ENCODE measurements at places on chromosomes 5 and 9. TPM values are rescaled to one million over a fixed set of nuclear protein-coding genes. Genes with fewer than 3 reads are reported as not detected.

The TSSK1B gene
- total RNA-seq: not detected

The ZNF300 gene
- total RNA-seq: 1.6 TPM

The GCNT1 gene
- 4.1 TPM for total RNA-seq

GRCh38 chr5:171336521-171337209 is 27.6 kb downstream of the TLX3 start:
- DNase-seq: peak; percentile 31
